ENCODE measurements at places on chromosomes 4 and X.

- DNase-seq = no peak
These were observed 681.5 kb upstream of the EPHA5 start for GRCh38 chr4:66351761-66352160.

DNA sequence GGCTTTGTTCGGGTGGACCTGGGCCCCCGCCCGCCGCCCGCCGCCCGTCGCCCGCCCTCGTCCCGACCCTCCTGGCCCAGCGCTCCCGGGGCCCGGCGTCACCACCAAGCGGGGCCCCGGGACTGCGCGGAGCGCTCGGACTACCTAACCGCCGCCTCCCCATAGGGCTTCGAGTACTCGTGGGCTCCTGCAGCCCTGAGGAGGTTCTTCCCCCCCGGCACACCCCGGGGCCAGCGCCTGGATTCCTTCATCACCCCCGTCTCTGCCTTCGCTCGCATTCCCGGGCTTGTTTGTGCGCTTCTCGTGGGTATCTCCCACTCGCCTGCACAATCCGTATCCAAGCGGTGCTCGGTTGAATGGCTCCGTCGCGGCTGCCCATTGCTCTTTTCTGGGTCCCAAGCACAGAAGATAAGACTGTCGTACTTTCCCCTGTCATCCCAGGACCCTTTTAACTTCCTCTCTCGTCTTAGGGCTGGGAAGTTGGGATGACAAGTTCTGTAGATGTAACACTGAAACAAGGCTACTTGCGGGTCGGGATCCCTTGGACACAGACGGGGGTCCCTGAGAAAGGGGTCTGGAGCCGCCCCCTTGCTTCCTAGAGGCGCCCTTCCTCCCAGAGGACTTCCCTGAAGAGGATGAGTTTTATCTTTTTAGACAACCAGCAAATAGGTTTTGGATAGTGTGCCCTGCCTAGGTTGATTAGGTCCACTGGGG, 565 bp downstream of the MOB1B start:
- no peak for DNase-seq

GRCh38 chrX:291411-291901, 10.3 kb downstream of the PLCXD1 start:
- DNase-seq = no peak

DNA sequence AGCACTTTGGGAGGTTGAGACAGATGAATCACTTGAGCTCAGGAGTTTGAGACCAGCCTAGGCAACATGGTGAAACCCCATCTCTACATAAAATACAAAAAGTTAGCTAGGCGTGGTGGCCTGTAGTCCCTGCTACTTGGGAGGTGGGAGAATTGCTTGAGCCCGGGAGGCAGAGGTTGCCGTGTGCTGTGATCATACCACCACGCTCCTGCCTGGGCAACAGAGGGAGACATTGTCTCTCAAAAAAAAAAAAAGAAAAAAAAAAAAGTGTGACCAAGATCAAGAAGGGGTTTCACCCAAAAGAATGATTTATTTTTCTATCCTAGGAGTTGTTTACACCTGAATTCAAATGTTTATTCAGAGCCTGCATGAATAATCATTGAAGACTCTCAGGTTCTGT, 572.4 kb upstream of the GALNT7 start:
- DNase-seq = no peak

GRCh38 chr4:101439926-101440325, 92.6 kb upstream of the PPP3CA start:
- no peak for DNase-seq

- DNase-seq = no peak
These were observed 76.5 kb upstream of the BCOR start for GRCh38 chrX:40174001-40174853.

- no peak for DNase-seq
These were observed 96.5 kb upstream of the PACRGL start for GRCh38 chr4:20603671-20604313.

- no peak for DNase-seq
These were observed 653 bp downstream of the SYN1 start for GRCh38 chrX:47618923-47619485.

- no peak for DNase-seq
These were observed 27.3 kb upstream of the JADE1 start for GRCh38 chr4:128782076-128782715.

GRCh38 chr4:560731-561291, 15.3 kb downstream of the TMEM271 start:
- no peak for DNase-seq

- no peak for DNase-seq
These were observed 195.2 kb upstream of the STK26 start for GRCh38 chrX:131827935-131828334.

DNA sequence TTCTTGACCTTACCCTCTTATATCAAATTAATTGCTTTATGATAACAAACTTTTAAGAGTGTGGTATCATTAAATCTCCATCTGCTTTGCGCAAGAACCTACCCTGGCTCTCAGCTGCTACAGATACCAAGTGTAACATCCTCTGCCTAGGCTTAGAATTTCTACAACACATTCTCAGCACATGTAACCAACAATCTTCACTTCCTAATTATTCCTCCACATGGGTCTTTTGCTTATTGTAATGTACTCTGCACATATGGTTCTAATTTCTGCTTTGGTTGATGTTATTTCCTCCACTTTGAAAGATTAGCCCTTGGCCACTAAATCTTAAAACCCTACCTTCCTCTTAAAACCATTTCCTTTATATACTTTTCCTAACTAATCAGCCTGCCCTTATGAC, 242.4 kb downstream of the ARHGAP24 start:
- no peak for DNase-seq

DNA sequence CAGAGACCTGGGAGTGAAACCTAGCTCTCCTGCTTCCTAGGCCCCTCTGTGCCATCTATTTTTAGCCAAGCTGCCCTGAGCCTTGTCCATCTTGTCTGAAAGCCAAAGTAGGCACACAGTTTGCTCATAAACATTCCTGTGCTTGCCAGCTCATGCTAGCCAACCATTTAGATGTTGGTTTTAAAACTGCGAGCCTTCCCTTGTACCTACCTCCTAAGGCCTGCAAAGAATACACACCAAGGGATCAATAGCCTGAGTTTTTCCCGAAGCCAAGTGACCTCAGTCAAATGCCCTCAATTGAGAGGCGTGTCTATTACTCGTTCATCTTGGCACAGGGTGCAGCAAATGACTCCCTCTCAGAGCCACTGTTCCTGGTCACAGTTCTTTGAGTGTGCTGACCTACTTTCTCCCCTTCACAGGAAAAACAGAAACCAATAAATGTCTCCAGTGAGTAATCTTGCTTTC, 48.5 kb downstream of the ZCCHC12 start:
- DNase-seq = no peak

DNA sequence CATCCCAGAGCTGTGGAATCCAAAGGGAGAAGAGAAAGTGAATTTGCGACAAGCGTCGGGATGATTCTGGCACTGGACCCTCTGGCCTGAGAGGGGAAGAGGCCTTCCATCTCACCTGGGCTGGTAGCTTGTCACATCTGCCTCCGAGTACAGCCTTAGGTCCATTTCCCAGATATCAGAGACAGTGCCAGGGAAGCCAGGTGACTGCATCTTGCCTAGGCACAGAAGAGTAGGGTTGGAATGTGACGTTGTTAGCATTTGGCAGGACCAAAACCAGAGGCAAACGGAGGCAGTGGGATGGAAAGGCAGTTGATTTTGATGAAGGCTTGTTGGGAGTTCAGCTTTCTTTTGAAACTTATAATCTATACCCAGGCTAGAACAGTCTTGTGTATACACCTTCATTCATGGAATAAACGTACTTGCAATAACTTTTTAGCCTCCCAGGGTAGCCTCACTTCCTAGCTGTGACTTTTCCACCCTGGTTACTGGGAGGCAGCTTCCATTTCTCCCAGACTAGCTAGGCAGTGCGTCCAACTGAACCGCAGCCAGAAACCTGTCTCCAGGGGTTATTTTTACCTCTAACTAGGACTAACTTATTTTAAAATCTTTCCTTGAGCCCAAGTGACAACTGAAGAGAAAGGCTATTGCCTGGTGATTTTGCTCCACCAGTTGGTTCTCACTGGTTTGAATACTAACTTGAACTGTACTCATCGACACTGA, 5.9 kb downstream of the SOD3 start:
- DNase-seq = no peak

- no peak for DNase-seq
These were observed 125.1 kb upstream of the STX18 start for GRCh38 chr4:4666693-4667621.

- DNase-seq = no peak
These were observed 33.1 kb upstream of the CDKN2AIP start for GRCh38 chr4:183411291-183411861.

GRCh38 chr4:108828620-108829019, 65.8 kb upstream of the ETNPPL start:
- DNase-seq = no peak

DNA sequence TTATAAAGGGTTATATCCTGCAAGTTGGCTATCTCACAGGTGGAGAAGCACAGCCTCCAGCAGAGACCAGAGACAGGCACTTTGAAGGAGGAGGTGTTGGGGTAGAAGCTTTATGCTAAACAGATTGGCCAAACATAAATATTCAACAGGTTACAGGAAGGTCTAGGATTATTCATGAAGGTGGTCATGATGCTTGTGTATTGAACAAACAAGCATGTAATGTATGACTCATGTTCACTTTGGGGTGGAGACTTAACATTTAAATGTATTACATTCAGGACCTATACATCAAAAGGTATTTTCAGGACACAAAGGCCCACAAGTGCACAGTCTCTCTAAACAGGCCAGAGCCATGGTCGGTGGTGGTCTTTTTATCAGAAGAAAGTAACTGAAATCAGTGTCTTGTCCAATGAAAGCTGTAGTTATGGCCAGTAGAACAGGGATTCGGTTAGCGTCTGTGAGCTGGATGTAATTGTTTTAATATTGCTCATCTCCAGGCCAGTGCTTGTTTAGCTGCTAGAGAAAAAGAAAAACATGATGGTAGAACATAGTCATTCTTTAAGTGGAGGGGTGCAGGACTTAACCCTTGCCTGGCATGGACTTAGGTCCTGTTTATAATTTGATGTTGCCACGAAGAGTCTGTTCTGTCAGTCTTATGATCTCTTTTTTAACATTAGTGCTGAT, 555.2 kb upstream of the PCDH10 start:
- no peak for DNase-seq

GRCh38 chr4:152785639-152786615, 6.2 kb downstream of the ARFIP1 start:
- no peak for DNase-seq

DNA sequence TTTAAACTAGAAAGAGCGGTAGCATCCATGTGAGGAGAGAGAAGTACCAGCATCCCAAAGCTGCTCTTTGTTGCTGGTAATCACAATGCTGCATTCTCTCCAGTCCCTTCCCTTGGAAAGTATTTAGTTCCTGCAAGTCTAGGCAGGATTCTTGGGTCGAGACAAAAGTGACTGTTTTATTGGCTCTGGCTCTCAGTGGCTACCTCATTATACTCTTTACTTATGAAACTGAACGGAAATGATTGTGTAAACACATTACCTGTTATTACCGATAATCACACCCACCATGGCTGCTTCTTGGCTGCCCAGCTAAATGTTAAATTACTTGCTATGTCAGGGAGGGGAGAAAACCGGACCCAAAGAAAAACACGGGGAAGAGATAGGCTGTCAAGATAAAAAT, 26.2 kb downstream of the ATXN3L start:
- no peak for DNase-seq

DNA sequence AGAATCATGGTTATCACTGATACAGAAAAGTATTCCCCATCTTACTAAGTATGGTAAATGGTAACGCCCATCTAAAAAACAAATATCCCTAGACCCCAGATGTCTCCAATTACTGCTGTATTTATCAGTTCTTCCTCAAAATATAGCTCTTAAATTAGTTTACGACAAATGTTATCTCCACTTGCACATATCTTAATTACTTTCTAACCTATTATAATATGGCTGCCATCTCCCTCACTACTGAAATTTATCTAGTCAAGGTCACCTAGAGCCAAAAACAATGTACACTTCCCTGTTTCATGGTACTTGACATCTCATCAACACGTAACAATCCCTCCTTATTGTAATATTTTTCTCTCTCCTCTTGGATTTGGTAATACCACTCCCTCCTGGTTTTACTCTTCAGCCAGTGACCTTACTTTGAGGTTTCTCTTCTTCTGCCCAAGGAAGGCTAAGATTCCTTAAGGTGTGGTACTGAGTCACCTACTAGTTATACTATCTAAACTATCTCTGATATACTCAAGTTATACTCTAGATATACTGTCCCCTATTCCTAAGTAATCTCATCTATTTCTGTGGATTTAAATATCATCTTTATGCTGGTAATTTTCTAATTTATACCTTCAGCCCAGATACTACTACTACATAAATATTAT, 8.6 kb downstream of the LCORL start:
- no peak for DNase-seq

- DNase-seq = no peak
These were observed 33.0 kb downstream of the HDX start for GRCh38 chrX:84469226-84469625.

- DNase-seq = no peak
These were observed 73.9 kb downstream of the INTS12 start for GRCh38 chr4:105634402-105635080.

- no peak for DNase-seq
These were observed 89.3 kb upstream of the MAML3 start for GRCh38 chr4:140243278-140243753.

GRCh38 chr4:176538217-176538925, 218.6 kb downstream of the SPCS3 start:
- no peak for DNase-seq

- DNase-seq = no peak
These were observed 177.8 kb upstream of the DKK2 start for GRCh38 chr4:107213880-107214279.

DNA sequence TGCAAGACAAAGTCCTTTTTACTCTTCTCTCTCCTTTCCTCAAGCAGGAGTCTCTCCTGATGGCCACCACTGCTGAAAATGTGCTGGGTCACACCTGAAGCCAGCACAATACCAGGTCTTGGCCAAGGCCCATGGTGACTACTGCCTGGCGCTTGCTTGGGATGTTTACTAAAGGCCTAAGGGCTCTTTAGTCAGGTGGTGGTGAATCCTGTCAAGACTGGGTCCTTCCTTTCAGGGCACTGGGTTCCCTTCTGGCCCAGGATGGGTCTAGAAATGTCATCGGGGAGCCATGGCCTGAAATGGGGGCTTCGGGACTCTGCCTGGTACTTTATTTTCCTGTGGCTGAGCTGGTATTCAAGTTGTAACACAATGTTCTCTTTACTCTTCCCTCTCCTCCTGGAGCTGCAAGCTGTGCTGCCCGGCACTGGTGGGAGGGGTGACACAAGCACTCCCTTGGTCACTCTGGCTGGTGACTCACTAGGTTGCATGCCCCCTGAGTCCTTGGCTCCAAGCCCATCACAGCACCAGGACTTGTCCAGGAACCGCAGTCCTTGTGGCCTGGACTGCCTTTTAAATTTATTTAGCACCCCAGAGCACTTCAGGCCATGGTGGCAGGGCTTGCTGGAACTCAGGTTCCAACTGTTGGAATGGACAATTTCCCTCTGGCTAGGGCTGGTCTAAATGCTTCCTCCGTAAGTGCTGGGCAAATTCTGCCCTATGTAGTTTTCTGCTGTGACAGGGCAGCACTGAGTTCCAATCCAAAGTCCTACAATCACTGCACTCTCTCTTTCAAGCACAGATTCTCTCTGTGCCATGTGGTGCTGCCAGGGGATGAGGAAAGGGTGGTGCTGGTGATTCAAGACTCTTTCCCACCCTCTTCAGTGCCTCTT, 11.3 kb downstream of the ARL13A start:
- no peak for DNase-seq

- DNase-seq = no peak
These were observed 427.5 kb downstream of the RPA4 start for GRCh38 chrX:97311066-97311778.

- DNase-seq = no peak
These were observed 30.1 kb downstream of the RASSF6 start for GRCh38 chr4:73589887-73590801.

GRCh38 chr4:140595065-140595464, 26.3 kb upstream of the UCP1 start:
- DNase-seq = no peak
